Activated T-helper 9 cell treated with anti-CD3 and anti-CD28 coated beads, Interleukin-2, amount 50 U/mL, for 16 hours (primary cell): ENCODE measurements at places on chromosomes 4 and X.

GRCh38 chr4:44121210-44121609, 327.4 kb downstream of the KCTD8 start:
- no peak for DNase-seq

- no peak for DNase-seq
These were observed 488.8 kb upstream of the CPEB2 start for GRCh38 chr4:14513471-14513870.

GRCh38 chr4:39054497-39054896, 7.5 kb upstream of the KLHL5 start:
- DNase-seq, result no peak

DNA sequence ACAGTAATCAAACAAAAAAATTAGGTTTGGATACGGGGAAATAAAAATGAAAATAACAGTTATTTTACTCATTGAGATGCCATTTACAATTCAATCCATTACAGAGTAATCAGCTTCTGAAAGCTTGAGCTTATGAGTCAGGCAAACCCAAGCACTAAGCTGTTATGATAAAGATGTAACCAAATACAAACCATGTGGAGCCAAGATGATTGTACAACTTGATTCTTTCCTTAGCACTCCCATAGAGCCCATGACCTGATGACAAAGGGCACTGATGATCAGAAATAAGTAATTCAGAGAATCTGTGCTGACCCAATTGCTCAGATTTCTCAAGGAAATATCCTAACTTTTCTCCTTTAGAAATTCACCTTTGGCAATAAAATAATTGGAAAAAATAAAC, 40.5 kb upstream of the PRKG2 start:
- no peak for DNase-seq

GRCh38 chr4:153488006-153488891, 22.1 kb downstream of the TMEM131L start:
- DNase-seq, result peak; percentile 71

- DNase-seq, result no peak
These were observed 2.6 kb upstream of the STK32B start for GRCh38 chr4:5048721-5049120.

- DNase-seq, result no peak
These were observed 26.7 kb upstream of the ZCCHC13 start for GRCh38 chrX:74277320-74277719.

DNA sequence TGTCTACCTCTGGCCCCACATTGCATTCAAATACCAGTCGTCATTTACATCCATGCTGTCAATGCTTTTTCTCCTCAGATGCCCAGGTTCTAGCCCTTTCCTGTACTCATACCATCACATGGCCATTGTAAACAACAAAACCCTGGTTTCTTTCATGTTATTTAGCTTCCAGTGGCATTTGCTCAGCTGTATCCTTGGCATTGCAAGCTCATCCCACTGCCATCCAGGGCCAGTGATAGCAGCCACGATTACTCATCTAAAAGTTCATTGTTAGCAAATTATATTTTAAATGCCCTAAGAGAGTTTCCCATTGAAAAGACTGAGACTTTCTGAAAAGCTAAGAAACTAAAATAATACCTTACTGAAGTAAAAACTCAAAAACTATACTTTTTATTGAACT, 34.0 kb downstream of the VEGFC start:
- no peak for DNase-seq

DNA sequence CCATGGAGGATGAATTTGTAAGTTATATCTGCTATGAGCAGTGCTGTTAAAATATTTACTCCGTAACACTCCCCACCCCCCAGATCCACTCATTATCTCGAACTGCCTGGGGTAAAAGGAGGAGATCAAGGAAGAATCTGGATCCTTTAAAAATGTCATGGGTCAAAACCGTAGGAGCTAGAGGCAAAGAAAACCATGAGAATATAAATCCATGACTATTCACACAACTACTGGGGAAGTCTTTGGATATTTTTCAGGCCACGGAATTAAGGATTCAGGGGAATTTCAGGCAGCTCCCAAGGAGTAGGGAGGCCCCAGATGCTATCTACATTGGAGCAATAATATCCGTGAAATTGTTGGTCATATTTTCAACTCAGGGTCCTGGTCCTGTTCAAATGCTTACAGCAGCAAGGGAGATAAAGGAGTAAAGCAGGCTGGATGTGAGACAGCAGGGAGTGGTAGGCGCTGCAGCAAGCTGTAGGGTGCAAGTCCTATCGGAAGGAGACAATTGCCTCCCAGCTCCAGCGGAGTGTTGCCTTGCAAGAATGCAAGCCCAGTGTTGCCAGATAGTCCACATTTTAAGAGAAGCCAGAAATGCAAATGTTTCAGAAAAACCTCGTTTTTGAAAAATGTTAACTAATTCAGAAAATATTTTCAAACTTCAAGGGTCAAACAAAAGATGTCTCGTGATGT, 116.2 kb upstream of the KIT start:
- no peak for DNase-seq

- no peak for DNase-seq
These were observed 53.0 kb downstream of the HELT start for GRCh38 chr4:185071236-185071811.

DNA sequence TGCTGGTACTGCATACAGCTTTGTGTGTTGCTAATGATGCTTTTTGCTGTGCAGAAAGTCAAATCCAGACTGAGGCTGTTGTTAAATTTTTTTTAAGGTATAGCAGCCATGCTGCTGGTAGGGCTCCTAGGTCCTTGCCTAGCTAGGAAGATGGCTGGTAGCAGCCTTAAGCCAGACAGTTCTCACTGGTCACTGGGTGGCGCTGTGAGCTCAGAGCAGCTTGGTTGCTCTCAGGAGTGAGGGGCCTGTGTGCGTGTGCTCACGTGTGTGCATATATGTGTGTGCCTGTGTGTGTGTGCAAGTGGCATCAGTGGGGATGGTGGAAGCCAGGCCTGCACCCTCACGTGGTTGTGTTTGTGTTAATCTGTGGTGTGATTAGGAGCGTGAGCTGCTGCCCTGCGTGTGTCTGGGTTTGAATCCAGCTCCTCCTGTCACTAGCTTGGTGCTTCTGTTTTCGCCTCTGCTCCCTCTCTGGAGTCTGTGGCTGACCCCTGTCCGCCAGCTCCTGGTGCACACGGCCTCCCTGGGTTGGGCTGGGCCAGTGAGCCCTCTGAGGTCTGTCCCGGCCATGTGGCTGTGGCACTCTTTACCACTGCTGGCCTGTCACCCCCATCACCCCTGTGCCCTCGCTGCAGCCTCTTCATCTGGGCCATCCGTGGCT, 46.1 kb downstream of the SORCS2 start:
- DNase-seq, result no peak

- no peak for DNase-seq
These were observed 111.9 kb upstream of the PCDH18 start for GRCh38 chr4:137644201-137644600.

DNA sequence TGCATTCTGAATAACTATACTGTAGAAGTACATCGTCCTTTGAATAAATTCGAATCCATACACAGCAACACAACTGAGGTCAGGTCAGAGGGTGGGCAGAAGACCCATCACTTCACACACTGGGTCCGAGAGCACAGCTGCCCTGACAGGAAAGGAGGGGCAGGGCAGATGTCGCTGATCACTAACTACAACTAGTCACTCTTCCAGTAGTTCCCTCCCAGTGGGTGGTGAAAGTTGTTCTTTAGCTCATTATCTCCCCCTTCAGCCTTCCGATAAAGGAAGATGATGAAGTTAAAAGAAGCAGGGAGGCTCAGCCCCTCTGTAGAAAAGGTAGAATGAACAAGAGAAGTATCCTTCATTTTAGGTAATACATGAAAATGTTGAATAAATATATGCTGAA, 278.9 kb downstream of the INPP4B start:
- DNase-seq, result peak; percentile 45

- no peak for DNase-seq
These were observed 179.0 kb downstream of the NHS start for GRCh38 chrX:17553961-17554482.

- DNase-seq, result no peak
These were observed 533 bp downstream of the GPR173 start for GRCh38 chrX:53049127-53049517.

DNA sequence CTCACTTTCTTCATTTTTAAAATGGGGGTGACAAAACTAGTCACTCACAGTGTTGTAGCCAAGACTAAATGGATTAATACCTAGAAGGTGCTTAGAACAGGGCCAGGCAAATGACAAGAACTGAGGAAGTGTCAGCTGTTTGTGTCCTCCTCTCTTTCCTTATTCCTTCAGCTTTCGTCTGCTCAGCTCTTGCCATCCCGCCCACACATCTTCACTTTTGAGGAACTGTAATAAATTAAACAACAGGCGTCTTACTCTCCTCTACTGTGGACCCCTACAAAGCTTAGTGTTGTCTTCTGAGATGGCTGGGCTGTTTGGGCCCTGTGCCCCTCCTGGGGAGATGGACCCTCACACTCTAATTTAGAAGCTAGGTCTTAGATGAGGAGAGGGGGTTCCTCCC, 2.7 kb downstream of the HPSE start:
- DNase-seq, result no peak

GRCh38 chr4:158750379-158750778, 18.4 kb upstream of the FNIP2 start:
- no peak for DNase-seq

DNA sequence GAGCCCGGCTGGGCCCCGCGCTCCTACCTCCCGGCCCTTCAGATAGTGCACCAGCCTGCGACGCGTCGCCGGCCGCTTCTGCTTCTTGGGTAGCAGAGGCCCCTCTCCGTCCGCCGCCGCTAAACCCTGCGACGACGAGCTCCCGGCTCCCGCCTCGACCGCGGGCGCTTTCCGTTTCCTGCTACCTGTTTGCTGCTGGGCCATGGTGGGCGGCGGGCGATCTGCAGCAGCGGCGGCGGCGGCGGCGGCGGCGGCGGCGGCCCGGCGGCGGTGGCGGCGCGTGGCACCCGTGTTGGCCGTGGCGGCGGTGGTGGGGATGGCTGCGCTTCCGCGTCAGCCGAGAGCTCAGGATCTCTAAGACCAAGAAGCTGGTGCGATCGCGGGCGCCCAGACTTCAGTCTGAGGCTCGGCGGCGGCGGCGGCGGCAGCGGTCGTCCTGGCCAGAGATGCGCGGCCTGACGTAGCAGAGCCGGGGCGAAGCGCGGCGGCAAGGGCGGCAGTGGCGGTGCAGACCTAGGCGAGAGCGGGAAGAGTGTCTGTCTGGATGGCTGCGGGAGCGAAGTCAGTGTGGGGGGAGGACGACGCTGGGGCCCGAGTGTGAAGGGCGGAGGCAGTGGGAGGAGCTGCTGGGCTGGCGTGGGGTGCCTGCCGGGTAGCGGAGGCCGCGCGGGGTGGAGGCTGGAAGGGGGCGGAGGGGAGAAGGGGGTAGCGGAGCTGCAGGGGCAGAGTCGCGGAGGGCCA, at the start of gene DCAF12L2:
Gene DCAF12L2, minus strand, starts transcription at position 569 of the 741 bp plus-strand sequence. Its CDS starts 365 bp downstream, at position 204.
- no peak for DNase-seq

DNA sequence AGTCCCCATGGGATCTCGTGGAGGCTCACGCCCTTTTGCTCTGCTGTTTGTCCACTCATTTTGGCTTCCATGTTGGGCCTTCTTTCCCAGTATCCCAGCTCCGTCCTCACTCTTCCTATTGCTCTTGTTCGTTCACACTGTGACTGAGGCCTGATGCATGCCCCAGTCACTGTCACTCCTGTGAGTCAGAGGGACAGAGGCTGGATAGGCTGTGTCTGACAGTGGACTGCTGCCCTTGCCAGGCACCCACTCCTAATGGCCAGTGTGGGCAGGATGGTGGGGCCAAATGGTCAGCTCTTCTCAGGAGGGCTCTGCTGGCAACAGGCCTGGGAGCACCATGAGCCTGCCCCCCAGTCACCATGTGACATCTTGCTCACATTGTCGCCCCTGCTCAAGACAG, 40.0 kb downstream of the HADH start:
- DNase-seq, result no peak

- no peak for DNase-seq
These were observed 27.7 kb upstream of the CEP135 start for GRCh38 chr4:55921093-55921492.

DNA sequence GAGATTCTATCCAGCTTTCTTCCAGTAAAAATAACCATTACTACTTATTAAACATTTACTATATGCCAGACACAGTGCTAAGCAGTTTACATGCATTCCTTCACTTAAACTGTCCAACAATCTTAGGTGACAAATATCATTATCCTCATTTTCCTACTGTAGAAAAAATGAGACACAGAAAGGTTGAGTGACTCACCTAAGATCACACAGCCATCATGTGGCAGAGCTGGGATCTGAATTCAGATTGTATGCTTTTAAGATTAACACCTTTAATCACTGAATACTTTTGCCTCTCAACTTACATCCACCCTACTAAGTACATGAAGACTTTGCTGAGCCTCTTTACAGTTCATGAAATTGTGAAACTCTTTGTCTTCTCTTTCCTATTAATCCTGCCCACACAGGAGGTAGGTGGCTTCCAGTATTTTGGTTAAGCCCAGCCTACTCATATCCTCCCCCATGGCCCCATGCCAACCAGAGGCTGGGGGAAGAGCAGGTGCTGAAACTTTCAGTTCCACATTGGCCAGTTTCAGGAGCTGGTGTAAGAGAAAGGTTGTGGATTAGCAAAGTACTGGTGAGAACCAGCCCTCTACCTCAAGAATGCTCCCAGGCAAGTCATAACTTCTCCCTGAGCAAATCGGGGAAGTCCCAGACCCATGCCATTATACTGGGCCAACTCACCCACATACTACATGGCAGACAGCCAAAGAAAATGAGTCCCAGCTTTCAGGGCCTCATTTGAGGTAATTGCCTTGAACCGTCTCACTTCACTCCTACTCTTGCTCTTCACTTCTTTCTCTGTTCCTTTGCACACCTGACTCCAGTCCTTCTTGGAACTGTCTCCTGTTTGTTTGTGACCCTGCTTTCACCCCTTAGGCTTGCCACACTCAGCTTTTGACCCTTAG, 211.1 kb downstream of the GUCY2F start:
- no peak for DNase-seq

GRCh38 chr4:70855464-70855863, 15.8 kb upstream of the GRSF1 start:
- DNase-seq, result no peak

DNA sequence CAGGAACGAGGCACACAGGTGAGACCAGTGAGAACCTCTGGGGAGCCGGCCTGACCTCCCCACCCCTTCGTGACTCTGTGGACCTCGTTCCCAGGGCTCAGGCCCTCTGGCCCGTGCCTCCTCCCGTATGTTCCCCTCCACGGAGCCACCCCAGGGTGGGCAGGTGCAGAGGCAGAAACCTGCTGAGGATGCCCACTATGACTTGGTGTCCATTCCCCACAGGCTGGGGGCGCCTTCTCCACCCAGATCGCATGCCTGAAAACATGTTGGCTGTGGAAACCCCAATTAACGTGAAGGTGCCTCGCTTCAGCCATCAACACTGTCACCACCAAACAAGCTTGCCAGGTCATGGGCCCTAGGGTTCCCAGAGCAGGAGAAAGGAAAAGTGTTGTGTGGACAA, 27.0 kb downstream of the BLOC1S4 start:
- DNase-seq, result no peak
